Upper lobe of left lung (tissue), 6 donors: ENCODE measurements at places on chromosomes 1 and 21. TPM values are rescaled to one million over a fixed set of nuclear protein-coding genes. Genes with fewer than 3 reads are reported as not detected.

LAMB3 gene
- total RNA-seq = 26.2 TPM

CFAP57 gene
- 0.37 TPM for total RNA-seq

EFNA1 gene
- 226 TPM for total RNA-seq

DNAJC28 gene
- 1.5 TPM for total RNA-seq
